Stimulated activated CD8-positive, alpha-beta memory T cell treated with anti-CD3 and anti-CD28 coated beads, Interleukin-12 subunit alpha, Interleukin-12 subunit beta, amount 100 ng/mL, for 4 hours (primary cell): ENCODE measurements at places on chromosomes 12 and 14.

GRCh38 chr14:75331471-75331870 is 52.8 kb downstream of the FOS start:
- DNase-seq: no peak

GRCh38 chr12:76714415-76714814 is 49.5 kb upstream of the ZDHHC17 start:
- DNase-seq: no peak

DNA sequence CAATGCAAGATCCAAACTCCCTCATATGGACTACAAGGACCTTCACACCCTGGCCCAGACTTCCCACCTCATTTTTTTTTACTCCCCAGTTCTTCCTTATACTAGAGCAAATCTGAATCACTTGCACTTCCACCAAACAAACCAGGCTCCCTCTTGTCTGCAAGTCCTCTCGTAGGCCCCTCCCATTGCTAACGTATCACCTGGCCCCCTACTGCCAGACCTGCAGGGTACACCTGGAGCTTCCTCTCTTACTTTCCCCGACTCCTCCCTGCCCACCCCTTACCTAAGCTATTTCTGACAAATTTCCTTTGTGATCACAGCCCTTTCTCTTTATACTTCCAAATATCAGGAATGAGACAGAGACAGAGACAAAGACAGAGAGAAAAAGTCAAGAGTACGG is 463.9 kb downstream of the GALC start:
- no peak for DNase-seq

DNA sequence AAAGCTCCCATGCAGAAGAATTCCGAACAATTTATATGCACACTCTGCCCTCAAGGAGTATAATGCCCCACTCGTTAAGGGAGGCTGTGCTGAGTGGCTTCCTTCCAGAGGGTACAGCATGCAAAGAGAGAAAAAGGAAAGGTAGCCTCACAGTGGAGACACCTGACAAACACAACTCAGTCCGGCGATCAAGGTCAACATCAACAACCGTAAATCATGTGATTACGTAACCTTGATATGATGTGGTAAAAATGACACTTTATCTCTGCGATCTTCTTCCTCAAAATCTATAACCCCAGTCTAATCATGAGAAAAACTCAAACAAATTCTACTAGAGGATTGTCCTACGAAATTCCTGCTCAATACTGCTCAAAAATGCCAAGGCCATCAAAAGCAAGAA is 400.5 kb upstream of the CCDC196 start:
- DNase-seq: no peak

GRCh38 chr12:56897844-56898361 is 36.3 kb downstream of the SDR9C7 start:
- DNase-seq: no peak

GRCh38 chr14:53528185-53528671 is 375.1 kb upstream of the DDHD1 start:
- DNase-seq: no peak

- DNase-seq: no peak
These were observed 11.7 kb downstream of the NAV3 start for GRCh38 chr12:77842430-77842829.

- DNase-seq: no peak
These were observed 224.2 kb downstream of the RAD51B start for GRCh38 chr14:68043752-68044151.

DNA sequence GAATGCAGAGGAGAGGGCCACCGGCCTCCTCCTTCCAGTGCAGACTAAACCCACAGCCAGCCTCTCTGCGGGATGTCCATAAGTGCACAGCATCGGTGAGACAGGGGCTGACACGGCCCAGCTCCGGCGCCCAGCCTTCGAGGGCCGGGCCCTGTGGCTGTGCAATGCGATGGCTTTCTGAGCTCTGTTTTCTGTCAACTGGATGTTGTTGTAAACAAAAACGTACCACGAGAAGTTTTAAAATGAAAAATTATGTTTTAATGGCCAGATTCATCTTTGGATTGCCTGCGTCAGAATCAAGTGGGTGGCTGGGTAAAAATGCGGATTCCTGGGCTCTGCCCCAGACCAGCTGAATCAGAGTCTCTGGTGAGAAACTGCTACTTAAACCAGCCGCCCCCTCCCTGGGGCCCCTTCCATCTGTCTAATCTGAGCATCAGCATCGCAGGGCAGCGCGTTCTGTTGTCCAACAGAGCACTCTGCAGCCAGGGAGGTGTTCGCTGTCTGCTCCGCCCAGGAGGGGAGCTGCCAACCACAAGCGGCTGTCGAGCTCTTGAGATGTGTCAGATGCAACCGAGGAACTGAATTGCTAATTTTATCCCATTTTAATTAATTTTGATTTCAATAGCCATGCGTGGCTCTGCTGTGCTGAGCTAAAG is 133.4 kb downstream of the RFLNA start:
- no peak for DNase-seq

DNA sequence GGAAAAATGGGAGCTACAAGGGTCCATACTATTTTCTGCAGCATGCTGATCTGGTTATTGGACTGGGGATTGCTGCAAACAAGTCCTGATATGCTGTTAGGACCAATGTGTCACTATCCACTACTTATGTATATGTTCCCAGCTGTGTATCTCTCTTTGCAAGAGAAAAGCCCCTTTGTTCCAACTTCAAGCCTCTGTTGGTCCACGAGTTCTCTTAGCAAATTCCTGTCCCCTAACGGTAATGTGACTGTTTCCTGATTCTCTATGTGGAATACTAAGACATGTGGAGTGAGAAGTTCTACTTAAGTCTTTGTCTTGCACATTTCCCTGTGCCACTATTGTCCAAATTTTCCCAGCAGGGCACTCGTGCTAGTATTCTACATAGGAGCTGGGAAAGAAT is 557.7 kb downstream of the FSCB start:
- no peak for DNase-seq

- DNase-seq: no peak
These were observed 300.9 kb upstream of the DCN start for GRCh38 chr12:91483471-91483985.

GRCh38 chr12:54945082-54945481 is 39.5 kb downstream of the TESPA1 start:
- DNase-seq: no peak

DNA sequence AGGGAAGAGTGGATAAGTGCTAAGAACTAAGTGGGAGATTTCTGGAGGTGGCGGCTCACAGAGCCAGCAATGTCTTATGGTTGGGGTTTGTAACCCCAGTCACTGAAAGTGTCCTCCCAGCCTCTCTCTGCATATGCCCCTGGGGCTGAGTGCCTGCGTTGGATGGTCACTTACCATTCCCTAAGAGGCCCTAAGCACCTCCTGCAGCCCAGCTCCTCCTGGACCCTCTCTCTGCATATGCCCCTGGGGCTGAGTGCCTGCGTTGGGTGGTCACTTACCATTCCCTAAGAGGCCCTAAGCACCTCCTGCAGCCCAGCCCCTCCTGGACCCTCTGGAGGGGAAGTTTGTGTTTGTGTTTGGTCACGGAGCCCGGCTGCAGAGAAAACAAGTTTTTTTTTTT is 425.8 kb downstream of the TMEM121 start:
- no peak for DNase-seq

GRCh38 chr14:75539162-75539560 is 16.9 kb downstream of the BATF start:
- DNase-seq: no peak

DNA sequence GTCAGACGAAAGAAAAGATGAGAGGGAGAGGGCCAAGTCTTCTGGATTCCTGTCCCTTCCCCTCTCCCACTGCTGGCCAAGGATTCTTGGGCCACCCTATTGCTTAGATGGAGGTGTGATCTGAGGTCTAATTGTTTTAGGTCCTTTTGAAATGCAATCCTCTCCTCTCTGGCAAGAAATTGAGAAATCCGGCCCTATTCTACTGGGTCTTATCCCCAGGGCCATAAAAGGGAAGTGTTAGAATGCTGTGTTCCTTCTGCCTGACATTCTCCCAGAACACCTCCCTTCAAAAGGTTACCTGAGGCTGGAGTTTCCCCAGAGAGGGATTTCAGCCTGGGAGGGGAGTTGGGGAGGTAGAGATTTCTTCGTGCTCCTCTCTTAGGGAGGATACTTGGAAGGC is 4.4 kb downstream of the WNT5B start:
- DNase-seq: no peak

- DNase-seq: no peak
These were observed 56.4 kb downstream of the GOLGA5 start for GRCh38 chr14:92850492-92850891.

GRCh38 chr12:117986705-117987469 is 18.1 kb upstream of the KSR2 start:
- no peak for DNase-seq

GRCh38 chr12:4324366-4324765 is 3.4 kb downstream of the TIGAR start:
- DNase-seq: no peak

- no peak for DNase-seq
These were observed 8.3 kb upstream of the PLEK2 start for GRCh38 chr14:67420102-67420739.

GRCh38 chr12:100993916-100994450 is 199.4 kb downstream of the ANO4 start:
- no peak for DNase-seq

DNA sequence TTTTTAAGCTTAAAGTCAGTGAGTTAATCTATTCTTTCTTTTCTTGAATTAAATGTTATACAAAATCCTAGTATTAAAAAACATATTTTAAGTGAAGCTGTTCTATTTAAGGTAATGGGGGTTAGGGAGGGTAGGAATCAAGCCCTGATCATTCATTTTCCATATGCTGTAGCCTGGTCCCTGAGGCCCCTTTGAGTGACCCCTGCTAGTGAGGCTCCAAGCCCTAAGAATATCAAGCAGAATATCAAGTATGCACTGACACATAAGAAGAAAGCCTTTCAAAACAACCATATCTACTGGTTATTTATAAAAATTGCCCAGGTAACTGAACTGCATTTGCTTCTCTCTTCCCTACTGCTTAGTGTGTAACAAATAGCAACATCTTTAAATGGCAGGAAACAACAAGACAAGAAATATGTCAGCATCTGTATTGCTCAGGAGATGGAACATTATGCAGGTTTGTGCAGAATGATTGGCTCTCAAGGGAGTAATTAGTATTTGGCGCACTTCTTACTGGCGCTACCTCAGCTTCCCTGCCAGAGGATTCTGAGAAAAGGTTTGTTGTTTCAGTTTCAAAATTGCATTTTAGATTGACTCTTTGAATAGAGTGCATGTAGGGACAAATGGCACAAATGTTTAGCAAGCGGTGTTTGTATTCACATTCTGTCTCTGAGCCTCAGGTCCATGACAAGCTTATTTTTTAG is 223.0 kb downstream of the DUSP6 start:
- DNase-seq: no peak

DNA sequence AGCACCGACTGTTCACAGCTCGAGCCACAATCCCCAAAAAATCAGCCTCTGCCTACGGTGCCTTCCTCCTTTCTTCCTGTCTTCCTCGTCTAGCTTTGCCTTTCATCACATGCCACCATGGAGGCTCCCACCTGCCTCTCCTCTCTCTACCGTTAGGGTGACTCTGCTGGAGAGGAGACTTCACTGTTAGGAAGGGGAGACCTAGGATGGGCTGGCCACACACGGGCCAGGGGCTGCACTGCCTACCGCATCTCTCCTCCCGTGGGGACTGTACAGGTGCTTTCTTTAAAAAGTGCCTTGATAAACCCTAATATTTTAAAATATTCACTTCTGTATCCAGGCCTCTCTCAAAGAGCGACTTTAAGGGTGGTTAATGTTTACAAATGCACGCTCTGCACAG is 1104.7 kb downstream of the BCL11B start:
- DNase-seq: no peak

DNA sequence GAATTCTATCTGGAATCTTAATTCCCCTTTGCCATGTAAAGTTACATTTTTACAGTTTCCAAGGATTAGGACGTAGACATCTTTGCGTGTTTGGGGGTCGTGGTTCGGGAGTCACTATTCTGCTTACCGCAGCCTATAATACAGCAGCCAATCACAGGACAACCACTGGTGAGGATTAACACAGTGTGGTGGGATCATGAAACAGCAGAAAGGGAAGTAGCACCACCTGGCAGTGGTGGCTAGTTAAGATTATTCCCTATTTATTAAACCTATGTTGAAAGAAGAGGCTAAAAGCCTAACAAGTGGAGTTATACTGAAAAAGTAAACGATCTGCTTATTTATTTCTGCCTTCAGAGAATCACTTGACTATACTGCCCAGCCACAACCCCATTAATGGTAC is 71.7 kb downstream of the IPO8 start:
- no peak for DNase-seq

DNA sequence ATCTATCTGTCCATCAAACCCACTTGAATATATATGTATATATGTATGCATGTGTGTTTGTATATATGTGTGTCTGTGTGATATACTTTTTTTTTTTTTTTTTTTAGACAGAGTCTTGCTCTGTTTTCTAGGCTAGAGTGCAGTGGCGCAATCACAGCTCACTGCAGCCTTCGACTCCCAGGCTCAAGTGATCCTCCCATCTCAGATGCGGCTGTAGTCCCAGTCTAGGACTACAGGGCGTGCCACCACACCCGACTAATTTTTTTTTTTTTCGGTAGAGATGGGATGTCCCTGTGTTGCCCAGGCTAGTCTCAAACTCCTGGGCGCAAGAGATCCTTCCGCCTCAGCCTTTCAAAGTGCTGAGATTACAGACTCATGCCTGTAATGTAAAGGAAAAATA is 13.0 kb upstream of the APOBEC1 start:
- no peak for DNase-seq

- DNase-seq: no peak
These were observed 2.1 kb upstream of the RNASE13 start for GRCh38 chr14:21036751-21037150.
